IPS DF 6.9 (cell line): ENCODE measurements at places on chromosomes 3 and 15.

- no peak for DNase-seq
Measured at GRCh38 chr3:155185631-155186071, 105.5 kb downstream of the MME start.

- peak; percentile 72 for DNase-seq
Measured at GRCh38 chr3:19146685-19147650, 1.3 kb upstream of the KCNH8 start.

DNA sequence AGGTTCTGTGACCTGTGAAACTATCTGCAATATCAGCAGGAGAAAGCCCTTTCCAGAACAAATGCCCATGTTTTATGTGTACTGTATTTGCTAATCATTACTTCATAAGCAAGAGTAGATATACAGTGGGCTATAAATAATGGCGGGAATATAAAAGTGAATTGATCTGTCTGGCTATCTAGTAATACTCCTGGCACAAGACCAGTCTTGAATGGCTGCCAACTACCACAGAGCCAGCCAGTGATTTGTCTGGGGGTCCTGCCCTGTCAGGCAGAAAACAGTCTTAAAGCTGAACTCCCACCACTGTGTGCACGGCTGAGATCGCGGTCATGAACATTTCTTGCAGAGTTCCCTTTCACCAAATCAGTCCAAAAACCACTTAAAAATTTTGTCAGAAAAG, 176.3 kb downstream of the MEIS2 start:
- no peak for DNase-seq

- DNase-seq, result no peak
Measured at GRCh38 chr3:189714991-189715961, 84.1 kb downstream of the TP63 start.

GRCh38 chr15:81163961-81164800, 30.1 kb downstream of the CFAP161 start:
- DNase-seq, result no peak

DNA sequence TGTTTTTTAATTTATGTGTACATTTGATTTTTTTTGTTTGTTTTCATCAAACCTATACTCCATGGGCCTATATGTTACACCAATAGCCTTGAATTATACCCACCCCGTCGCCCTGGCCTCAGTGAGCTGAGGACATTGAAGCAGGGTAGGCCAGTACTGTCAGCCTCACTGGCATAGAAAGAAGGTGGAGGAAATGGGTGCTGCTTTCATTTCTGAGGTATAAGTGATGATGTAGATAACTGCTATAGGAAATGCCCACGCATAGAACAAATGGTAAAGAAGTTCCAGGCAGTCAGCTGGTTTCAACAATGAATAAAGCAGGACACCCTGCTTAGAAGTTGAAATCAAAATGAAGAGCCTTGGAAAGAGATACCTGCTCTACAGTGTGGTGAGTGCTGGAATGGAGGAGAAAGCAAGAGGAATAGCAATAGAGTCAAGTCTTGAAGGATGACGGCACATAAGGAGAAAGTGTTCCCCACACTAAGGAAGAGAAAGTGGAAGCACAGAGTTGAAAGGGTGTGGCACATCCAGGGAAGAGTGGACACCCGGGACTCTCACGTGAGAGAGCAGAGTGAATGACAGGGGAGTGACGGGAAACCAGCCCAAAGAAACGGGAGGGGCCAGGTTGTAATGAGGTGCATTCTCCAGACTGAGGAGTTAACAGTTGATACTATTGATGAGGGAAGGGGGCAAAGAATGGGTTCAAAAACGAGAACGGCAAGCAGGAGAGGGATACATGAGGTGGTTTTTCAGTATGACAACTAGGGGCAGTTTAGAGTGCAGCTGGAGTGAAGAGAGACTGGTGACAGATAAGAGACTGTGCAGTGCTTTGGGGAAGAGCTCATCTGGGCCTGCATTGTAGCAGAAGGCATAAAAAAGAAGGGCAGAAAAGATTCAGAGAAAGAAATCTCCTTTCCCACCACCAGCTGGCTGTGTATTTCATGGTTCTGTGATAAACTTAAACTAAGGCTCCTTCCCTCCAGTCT, 70.5 kb downstream of the KLHL25 start:
- no peak for DNase-seq

DNA sequence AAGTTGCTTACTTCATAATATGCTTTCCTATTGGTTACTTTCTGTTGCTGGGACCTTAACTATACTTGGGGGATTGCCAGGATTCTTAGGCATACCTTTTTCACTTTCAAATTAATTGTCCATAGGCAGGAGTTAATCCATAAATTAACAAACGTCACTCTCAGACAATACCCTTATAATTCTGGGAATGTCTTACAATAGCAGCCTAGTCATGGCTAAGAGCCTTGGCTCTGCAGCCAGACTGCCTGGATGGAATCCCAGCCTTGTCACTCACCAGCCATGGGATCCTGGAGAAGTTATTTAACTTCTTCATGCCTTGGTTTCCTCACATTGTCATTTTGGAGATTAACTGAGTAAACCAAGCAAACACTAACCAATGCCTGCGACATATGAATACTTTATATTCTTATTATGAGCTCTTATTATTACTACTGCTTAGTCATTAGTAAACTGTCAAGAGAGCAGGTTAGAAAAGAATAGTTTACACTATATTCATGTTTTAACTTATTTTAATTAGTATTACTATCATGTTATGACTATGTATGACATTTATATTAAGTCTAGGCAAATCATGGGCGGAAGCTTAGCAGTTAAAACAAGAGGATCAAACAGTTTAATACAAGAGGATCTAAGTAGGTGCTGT, 29.0 kb downstream of the GYG1 start:
- no peak for DNase-seq

DNA sequence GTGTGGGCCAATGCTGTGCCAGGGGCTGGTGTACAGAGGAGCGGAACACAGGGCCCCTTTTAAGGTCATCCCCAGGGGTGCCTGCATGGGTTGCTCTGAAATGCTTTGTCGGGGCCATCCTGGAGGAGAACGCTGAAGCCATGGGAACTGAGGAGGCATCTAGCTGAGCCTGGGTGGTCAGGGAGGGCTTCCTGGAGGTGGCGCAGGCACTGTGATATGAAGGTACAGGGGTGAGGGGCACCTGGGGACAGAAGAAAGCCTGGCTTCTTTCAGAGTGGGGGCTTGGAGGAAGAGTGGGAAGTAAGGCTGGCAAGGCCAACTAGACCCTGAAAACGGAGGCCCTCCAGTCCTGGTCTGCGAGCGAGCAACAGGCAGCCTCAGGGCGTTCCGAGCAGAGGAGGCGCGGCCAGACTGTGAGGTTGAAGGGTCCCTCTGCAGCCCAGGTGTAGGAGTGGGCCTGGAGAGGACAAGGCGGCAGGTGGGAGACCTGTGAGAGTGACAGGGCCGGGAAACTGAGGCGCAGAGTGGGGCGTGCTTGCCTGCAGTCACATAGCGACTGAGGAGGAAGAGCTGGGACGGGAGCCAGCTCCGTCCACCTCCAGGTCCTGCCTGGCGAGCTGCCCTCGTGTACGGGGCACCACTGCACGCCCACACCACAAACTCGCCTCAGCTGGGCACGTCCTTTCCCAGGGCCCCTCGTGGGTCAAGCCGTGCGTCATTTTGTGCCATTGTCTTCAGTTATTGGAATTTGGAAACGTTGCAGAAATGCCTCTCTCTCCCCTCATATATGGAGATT, 4.1 kb downstream of the FBLN2 start:
- DNase-seq, result no peak

- no peak for DNase-seq
Measured at GRCh38 chr3:138939561-138940241, 7.2 kb downstream of the FOXL2 start.

GRCh38 chr15:58203537-58203936, 65.4 kb downstream of the AQP9 start:
- DNase-seq, result no peak

GRCh38 chr15:44385344-44385942, 42.0 kb upstream of the CTDSPL2 start:
- no peak for DNase-seq

GRCh38 chr15:70339571-70340493, 242.1 kb upstream of the TLE3 start:
- no peak for DNase-seq

- no peak for DNase-seq
Measured at GRCh38 chr3:139260793-139261736, 82.8 kb upstream of the MRPS22 start.

- DNase-seq, result no peak
Measured at GRCh38 chr3:83093222-83093572, 1331.8 kb upstream of the GBE1 start.

- DNase-seq, result no peak
Measured at GRCh38 chr3:73547427-73548248, 77.1 kb downstream of the PDZRN3 start.

GRCh38 chr15:73658645-73659044, 25.5 kb upstream of the NPTN start:
- no peak for DNase-seq

DNA sequence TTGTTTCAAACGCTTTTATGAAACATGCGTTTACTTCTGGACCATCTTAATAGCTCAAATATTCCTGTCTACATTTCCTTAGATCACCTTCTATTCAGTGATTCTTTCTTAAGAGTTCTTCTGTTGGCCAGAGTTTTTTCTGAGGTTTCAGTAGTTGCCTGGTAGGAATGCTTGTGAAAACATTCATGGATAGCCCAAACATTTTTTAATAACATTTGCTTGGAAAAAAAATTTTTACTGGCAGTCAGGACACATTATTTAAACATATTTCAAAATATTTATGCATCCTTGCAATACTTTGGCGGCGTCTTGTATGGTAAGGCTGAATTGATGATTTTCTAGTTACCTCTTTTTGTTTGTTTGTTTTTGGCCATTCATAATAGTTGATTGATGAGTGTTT, 47.4 kb upstream of the ZBTB20 start:
- DNase-seq, result no peak

DNA sequence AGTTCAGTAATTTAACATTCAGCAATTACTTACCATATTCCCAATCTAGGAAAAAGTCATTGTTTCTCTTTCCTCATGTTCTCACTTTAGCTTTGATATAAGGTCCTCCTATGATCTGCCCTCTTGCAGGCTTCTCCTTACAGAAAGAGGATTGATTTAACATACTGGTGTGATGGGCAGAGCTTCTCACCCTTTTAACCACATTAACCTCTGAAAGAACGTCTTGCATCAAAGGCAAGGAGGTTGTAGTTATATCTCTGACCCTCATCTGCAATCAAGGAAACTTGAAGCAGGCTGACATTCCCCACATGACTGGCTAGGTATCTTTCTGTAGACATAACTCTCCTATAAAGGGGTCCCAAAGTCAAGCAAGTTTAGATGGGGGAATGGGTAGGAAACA, 39.5 kb downstream of the BTLA start:
- DNase-seq, result no peak

DNA sequence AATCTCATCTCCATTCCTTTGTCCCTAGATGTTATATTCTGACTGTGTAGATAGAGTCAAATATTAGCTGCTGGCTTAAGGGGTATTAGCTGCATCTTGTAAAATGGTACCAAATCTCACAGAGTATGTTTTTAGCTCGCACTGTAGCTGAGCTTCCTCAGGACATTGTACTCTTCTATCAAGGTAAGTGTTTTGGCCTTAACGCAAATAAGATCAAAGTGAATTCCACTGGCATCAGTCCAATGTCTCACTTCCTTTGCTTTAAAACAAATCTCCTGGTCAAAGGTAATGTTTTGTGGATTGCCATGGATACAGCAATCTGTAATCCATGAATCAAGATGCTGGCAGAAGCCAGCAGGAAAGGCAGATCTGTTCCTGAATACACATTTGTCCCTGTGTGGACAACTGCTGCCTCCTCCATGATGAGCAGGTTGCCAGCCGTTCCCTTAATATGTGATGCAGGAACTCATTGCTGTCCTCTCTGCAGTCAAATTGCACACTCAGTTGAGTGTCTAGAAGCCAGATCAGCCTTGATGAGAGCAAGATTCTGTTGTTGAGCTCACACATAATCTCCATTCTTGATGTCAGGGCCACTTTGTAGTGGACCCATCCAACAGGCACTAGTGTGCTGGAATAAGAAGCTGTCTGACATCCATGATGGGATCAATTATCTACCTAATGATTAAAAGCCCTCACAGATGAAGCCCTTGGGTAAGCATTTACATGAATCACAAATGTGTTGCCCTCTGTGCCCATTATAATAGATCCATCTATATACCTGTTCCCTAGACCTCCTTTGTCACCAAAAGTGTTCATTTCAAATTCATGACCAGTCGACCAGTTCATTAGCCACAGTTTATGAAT, 96.6 kb upstream of the AGTR1 start:
- no peak for DNase-seq

- DNase-seq, result no peak
Measured at GRCh38 chr15:49412797-49413196, 10.2 kb upstream of the FGF7 start.

DNA sequence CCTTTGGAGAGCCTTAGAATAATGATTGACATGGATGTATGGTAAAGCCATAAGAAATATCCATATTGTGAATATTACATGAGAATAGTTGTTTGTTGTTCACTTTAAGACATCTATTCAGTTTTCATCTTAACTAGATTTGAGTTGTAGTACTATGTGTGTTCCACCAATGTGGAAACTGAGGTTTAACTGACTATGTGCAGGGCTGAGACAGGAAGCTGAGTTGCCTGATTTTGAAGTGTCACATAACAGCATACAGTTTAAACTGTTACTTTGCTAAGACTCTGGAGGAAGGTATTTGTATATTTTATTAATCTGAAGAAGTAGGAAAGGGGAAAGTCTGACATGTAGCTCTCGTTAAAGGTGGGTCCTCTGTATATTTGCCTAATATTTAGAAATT, 2.1 kb downstream of the ECT2 start:
- DNase-seq, result no peak

DNA sequence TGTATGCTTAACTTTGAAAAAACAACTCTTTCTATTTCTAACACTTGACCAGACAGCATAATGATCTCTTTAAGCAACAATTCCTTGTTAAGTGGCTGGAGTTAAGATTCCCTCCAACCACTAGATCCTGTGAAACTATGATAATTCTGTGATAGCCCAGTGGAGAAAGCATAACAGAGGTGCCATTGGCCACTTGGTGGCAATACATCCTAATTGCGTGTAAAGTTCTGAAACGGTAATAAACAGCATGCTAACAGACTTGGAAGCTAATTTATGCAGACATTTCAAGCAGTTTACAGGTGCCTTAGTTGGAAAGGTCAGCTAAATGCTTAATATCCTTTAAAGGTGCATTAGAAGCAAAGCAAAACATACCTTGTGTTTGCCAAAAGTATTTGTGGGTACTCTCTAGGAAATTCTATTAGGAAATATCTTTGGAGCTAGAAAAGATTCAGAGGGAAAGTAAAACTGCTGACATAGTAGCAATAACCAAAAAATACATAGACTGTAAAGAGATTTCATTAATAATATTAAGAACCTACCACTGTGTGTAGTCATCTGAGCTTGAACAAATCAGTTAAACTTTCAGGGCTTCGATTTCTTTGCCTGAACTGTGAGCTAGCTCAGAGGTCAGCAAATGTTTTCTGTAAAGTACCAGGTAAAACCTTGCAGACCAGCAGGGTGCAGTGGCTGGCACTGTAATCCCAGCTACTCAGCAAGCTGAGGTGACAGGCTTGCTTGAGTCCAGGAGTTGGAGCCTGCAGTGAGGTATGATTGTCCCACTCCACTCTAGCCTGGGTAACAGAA, 19.0 kb upstream of the CSTA start:
- DNase-seq, result no peak

GRCh38 chr3:62919784-62920465, 44.7 kb upstream of the CADPS start:
- no peak for DNase-seq
